ENCODE measurements at places on chromosomes 16 and 17.
A peak's percentile ranks its signal among the peaks of the same experiment; 100 is the strongest.

DNA sequence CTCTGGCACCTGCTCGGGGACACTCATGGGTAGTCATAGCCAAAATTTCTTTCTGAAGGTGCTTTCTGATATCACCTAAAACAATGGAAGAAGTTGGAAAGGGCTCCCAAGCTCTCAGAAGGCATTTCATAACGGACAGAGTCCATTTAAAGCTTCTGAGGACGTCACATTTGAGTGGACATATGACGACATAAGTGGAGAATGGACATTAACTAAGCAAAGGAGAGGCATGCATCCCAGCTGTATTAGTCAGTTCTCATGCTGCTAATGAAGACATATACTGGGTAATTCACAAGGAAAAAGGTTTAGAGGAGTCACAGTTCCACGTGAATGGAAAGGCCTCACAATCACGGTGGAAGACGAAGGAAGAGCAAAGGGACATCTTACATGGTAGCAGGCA lies 260.2 kb upstream of the DYNLRB2 start:
- DNase-seq: no peak

GRCh38 chr17:76088041-76088867 lies 9.3 kb downstream of the ZACN start:
- DNase-seq: no peak

GRCh38 chr17:57431415-57431814 lies 175.1 kb downstream of the MSI2 start:
- no peak for DNase-seq

DNA sequence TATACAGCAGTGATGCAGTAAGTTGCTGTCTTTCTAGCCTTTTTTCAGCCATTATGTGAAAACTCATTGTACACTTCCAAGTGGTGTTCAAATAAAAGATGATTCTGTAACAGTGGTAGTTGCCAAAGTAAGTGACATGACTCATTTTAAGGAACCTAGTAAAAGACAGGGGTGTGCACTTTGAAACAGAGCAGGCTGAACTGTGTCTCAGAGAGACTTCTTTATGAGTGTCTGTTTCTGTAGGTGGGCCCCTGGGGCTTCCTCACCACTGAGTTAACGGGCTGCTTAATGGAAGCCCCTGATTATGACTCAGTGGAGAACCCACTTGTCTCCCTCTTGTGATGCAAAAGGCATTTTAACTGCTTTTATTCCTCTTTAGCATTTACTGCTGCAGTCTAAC lies 147.3 kb downstream of the PCTP start:
- DNase-seq: no peak

DNA sequence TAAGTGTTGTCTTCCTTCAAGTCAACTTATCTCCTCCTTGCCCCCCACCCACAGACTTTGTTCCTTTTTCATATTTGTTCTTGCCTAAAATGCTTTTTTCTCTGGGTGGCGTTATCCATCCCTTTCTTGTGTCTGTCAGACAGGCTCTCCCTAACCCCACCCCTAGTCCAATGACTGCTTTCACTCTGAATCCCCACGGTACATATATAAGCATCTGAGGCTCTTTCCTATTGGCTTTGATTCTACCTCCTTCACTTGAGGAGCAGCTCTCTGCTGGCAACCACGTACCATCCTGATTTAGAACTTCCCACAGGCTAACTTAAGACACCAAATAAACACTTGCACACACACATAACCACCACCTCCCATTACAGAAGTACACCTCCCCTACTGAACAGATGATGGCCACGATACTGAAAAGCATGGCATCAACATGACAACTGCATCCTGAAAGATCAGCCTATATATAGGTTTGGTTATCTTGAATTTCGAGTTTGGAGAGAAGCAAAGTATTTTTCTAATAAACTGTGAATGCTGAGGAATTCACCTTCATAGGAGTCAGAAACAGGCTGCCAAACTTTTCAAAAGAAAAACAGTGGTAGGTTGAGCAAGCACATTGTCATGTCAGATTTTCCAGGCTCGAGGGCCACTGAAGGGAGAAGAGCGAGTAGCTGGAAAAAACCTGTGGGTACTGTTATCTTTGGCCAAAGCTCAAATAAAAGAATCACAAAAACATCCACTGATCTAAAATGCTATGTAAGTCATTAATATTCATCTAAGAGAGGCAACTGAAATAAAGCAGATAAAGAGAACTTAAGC lies 24.3 kb downstream of the STAT3 start:
- no peak for DNase-seq

DNA sequence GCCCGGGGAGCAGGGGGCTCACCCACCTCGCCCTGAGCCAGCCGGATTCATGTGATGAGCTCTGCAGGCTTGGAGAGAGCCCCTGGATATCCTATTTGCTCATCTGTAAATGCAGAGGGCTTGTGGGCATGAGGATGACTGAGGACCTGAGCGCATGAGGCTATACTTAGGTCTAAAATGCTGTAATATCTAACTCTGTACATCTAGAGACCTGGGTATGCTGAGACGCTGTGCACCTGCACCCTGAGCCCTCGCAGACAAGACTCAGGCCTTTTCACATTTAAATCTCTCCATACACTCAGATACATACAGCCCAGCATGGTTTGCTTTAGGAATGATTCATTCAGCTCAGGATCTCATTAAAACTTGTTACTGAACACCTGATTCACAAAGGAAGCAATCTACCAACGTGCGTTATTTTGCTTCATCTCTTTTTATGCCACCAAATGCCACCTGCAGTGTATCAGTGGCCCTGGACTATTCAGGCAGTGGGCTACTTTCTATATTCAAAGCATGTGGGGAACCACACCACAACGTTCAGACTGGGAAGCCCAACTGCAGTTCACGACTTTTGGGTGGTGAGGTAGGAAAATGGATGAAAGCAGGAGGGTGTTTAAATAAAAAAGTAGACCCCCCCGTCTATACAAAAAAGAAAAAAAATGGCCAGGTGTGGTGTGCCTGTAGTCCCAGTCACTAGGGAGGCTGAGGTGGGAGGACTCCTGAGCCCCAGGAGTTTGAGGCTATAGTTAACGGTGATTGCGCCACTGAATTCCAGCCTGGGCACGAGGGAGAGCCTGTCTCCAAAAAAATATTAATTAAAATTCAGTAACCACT lies 12.0 kb downstream of the USP7 start:
- DNase-seq: no peak

DNA sequence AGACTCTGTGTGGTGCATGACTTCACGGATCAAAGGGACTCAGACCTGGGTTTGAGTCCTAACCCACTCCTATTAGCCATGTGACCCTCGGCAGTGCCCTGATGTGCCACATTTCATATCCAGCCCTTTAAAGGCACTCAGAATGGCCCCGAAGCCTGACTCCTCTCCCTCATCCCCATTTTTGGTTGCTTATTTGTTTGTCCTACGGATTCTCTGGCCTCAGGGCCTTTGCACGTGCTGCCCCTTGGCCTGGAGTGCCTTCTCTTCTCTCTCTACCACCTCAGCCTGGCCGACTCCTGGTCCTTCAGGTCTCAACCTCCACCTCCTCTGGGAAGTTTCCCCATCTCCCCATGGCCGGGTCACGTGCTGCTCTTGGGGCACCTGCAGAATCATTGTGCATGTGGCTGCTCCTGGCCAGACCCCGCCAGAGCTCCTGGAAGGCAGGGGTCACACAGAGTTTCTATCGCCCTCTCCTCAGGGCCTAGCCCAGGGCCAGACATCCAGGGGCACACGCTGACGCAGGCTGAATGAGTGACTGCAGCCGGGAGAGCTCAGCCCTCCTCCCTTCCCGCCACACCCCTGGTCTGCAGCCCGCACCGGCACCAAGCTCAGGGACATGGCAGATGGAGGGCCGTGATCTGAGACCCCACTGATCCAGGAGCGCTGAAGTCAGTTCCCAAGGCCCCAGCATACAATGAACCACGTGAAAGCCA lies 22.0 kb upstream of the CIBAR2 start:
- no peak for DNase-seq

DNA sequence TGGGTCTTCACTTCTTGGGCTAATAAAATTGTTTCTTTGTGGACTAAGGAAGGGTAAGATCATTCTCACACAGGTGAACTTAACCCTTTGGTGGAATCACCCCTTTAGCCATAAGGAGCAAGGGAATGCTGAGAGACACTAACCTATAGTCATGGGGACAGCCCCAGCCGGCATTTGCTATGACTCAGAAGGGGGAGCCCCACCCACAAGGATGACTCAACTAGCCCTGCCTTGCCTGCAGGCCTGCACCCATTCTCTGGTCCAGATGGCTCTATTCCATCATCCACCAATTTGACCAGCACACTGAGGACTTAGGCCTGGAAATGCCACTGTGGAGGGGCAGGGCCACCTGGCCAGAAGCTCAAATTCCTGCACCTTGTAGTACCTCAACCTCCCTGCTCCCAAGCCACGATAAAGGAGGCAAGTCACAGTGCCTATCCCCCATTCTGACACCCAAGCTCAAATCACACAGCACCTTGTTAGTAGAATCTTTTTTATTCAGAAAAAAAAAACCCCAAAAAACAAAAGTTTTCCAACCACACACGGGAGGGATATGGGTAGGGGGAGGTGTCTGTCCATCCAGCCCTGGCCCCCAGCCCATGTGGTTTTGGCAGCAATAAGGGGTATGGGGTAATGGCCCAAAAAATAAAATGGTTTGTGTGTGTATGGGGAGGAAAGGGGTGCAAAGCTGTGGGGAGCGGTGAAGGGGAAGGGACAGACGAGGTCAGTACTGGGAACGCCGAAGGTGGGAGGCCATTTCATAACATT lies 3.0 kb downstream of the PFN1 start:
- peak; percentile 94 for DNase-seq

DNA sequence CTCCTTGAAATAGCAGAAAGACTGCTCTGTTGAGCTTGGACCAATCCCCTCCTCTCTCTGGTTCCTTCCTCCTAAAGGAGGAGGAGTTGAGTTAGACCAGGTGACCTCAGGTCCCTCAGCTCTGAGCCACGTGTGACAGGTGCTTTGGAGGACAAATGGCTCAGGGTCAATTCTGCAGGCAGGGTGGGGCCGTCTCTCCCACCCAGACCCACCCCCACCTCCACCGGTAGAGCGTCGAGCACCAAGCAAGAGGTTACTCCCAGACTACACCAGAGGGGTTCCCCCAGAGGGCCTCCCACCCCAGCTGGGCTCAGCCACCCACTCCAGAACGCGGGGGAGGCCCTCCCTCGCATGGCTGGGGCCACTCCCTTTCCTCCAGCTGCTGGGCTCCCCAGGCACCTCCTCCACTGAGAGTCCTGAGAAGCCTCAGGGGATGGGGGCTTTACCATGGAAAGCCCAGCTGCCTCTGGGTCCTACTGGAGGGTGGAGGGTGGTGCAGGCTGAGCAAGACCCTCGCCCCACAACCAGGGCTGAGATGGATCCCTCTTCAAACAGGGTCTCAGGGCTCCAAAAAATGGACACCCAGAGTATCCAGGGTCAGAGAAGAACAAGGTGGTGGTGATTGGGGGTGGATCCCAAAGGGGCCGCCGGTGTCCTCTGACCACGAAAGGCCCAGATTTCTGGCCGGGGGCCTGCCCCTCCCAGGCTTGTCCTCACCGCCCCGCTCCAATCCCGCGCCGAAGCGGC lies 7.6 kb downstream of the MYO1C start:
- no peak for DNase-seq

DNA sequence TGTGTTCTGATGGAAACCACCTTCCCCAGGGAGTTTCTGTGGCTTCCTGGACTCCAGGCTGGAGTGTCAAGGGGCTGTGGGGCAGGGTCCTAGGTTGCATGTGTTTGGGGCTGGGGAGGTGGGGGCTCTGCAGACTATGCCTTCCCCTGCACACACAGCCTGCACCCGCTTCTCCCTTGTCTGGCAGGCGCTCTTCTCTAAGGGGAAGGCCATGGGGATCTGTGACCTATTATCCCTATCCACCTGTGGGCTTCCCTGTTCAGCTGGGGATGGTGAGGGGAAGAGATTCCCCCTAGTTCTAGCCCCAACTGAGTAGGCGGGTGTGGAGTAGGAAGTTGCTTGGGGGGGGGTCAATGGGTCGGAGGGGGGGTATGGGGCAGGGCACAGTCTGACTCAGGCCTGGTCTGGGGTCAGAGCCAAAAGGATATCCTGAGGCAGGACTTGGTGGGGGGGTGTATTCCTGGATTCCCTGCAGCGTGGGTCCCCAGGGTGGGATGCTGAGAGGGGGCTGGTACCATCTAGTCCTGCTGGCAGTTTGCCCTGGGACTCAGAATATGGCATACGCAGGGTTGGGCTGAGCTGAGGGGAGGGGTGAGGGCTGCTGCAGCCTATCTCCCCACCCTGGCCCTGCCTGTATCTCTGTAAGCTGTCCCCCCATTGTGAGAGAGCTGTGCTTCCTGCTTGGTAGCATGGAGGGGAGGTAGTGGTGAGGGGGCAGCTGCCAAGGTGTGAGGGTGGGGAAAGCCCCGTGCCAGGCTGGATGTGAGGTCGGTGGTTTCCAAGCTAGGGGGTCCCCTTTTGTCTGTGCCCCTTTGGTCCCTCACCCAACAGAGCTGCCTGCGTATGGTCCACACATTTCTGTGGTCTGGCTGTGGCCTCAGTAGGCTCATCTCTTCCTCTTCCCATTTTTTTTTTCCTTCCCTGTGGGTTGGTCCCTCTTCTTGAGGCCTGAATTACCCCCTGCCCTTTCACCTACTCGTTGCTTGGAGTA lies 14.7 kb downstream of the RARA start:
- DNase-seq: no peak

DNA sequence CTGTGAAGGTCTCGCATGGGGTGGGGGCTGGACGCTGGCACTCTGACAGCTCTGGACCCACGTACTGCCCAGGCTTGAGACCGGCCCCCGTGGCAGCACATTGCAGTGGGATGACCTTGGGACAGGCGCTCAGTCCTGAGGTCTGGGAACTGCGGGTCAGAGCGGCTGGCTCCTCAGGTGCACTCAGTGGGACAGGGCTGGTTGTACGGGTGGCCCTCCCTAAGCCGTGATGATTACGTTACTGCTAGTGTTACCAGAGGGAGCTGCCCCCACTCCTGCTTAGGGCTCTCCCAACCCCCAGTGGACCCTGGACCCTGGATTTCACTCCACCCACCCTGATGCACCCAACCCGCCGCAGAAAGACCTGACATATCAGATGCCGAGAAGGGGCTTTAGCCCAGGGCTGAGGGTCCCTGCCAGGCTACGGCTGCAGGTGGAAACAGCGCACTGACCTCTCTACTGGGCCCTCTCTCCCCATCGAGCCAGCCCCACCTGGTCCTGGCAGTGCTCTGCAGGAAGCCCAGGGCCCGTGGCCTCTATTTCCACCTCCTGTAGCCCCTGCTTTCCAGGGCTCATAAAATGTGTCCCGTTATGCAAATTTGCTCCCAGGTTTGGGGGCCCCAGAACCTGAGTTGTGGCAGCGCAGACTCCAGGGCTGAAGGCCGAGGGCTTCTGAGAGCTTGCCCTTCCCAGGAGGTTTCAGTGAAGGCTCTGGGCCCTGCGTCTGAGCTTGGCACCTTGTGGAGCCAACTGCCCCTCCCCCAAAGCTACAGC lies 77.2 kb downstream of the RTN4RL1 start:
- DNase-seq: no peak
